Right ventricle myocardium inferior (tissue), 1 donor: ENCODE measurements at places on chromosomes 2 and 18.

- no peak for DNase-seq
These were observed 56.4 kb downstream of the MAP4K4 start for GRCh38 chr2:101753720-101754490.

DNA sequence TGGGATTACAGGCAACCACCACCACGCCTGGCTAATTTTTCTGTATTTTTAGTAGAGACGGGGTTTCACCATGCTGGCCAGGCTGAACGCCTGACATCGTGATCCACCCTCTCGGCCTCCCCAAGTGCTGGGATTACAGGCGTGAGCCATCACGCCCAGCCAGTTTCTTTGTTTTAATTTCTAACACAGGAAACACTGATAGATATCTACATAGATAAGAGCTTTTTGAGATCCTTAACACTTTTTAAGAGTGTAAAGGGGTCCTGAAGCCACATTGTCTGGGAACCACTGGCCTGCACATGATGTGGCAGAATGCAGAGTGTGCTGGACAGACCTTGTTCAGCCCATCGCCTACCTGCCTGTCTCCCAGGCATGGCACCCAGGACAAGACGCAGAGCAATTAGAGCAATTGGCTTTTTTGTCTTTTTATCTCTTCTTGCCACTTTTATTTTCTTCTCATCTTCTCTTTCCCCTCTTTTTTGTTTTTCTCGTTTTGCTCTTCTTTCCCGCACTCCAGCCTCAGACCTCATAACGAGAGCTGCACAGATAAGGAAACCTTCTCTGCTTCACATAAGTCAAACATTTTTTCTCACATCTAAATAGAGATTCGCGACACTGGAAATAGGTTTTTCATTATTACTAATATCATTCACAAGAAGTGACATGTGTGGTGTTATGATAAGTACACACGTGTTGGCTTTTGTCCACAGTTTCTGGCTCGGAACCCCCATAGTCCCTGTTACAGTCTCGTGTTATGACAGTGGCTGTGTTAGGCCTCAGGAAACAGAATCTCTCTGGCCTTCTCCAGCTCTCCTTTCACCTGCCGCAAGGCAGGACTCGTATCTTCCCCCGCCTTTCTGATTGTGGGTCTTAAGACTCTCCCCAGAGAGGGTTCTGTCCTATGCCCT lies 25.2 kb upstream of the GPR55 start:
- no peak for DNase-seq

DNA sequence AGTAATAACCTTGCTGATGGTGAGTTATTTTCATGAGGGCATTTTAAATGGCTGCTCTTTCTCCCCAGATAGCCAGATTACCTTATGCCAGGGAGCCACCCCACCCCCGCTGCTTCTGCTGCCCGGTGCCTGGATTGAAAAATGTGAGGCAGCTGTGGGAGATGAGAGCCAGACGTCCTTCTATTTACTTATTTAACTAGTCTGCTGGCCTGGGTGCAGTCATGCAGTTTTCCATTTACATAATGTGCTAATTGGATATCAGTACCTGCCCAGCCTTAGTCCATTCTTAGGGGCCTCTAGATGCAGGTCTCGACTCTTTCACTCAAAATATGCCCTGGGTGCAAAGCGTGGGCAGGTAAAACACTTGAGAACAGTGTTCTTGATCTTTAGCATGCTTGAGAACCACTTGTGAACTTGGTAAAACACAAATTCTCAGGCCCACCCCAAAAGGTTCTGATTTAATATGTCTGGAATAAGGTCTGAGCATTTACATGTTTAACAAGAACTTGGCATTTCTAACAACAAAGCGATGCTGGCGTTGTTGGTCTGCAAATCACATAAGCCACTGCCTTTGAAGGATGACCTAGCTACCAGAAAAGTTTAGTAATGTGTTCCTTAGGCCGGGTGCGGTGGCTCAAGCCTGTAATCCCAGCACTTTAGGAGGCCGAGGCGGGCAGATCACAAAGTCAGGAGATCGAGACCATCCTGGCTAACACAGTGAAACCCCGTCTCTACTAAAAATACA lies 154.3 kb downstream of the NRP2 start:
- no peak for DNase-seq

DNA sequence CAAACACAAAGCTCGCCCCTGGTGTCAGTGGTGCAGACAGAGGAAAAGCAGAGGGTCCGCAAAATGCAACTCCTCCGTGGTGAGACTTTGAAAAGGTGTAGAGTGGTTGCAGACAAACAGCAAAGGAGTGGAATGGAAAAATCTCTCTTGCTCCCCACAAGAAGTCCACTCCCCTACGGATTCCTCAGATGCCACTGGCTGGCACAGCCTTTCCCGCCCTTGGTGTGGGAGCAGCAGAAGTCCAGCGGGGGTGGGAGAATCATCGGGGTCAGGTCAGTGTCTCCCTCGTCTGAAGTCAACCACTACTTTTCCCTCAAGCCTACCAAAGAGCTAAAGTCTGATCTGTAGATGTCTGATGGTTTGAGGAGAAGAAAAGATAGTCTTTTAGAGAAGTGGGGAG lies 22.3 kb upstream of the B3GNT7 start:
- peak; percentile 47 for DNase-seq

DNA sequence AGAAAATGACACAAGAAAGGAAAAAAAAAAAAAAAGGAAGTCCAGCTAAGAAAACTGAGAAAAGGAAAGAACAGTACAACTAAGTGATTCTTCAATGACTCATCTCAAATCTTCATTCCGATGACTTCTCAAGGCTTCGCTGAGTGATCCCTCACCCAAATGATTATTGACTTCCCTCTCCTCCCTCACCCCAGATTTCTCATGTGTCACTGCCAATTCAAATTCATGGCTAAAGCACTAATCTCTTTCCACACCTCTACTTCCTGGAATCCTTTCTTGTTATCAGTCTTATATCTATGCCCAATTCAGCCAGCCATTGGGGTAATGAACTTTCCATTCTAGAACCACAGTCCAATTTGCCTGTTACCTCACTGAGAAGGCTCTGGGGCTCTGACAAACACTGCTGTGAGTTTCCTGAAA lies 7.2 kb upstream of the ABCB11 start:
- DNase-seq, result no peak

- no peak for DNase-seq
These were observed 41.2 kb downstream of the ASAP2 start for GRCh38 chr2:9247786-9248185.

GRCh38 chr18:12041561-12041960 lies 52.1 kb upstream of the ANKRD62 start:
- no peak for DNase-seq

GRCh38 chr18:43534511-43534910 lies 257.2 kb upstream of the SYT4 start:
- DNase-seq, result no peak

- DNase-seq, result no peak
These were observed 44.7 kb upstream of the GAREM2 start for GRCh38 chr2:26128176-26128575.

DNA sequence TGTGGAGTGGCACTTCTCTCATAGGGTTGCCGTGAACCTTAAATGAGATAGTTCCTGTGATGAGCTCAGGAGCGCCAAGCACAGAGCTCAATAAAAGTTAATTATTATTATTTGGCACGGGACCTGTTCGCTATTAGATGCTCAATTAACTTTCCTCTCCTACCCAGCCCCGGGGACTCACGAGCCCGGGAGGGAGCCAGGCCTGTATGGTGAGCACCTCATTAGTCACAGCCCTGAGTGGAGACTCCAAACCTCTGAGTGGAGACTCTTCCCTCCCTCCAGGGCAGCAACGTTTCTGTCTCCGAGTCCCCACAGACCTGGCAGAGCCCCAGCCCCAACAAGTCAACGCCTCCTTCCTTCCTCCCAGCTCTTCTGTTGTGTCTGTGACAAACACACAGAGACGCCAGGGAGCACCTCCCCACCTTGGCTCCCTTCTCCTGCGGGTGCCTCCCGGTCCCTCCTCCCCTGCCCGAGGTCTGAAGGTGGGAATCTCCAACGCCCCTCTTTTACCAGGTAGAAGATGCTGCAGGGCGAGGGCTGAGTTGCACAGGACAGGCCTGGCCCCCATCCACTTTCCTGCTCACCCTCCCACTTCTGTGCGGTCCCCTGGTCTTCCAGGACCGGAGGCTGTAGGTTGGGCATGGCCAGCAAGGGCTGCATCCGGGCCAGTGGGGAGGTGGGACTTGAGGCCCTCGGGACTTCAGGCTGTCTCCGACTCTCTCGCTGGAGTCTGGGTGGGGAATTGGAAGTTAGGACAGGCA lies 52.7 kb upstream of the ODC1 start:
- no peak for DNase-seq

- no peak for DNase-seq
These were observed 89.4 kb downstream of the HDAC4 start for GRCh38 chr2:239311132-239312040.

DNA sequence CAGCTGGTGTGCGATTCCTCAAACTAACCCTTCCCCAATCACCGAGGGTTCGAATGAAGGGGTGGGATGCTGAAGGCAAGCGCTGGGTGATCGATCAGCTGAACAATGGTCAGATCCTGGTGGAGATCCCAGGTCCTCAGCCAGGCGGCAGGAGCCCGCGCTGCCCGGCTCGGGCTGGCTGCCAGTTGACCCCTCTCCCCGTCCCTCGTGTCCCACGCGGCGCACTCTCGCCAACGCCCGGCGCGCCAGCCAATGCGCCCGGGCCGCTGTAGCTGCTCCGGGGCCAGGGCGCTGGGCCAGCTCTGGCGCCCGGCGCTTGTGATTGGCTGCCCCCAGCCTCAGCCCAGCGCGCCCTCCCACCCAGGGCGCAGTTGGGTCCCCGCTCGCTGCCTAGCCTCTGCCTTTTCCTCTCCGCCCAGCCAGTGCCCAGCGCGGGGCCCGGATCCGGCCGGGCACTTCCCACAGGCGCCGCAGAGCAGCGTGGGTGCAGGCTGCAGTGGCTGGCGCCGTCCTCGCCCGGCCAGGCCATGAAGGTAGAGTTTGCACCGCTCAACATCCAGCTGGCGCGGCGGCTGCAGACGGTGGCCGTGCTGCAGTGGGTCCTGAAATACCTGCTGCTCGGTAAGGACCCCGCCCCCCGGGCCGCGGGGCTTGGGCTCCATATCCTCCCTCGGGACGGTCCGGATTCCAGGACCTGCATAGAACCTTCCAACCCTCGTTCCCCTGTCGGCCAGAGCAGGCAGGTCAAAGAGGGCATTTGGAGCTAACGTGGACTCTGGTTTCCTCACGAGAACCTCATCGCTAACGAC lies at the start of gene MOGAT1:
MOGAT1 (plus strand) TSS at position 400 of the 809 bp plus-strand sequence; CDS start at position 528, 128 bp downstream.
- DNase-seq, result peak; percentile 81

- DNase-seq, result no peak
These were observed 149.3 kb upstream of the ALPP start for GRCh38 chr2:232228971-232229894.

GRCh38 chr2:221380686-221381085 lies 191.4 kb downstream of the EPHA4 start:
- DNase-seq, result no peak

GRCh38 chr2:73920577-73921545 lies 5.8 kb upstream of the DGUOK start:
- peak; percentile 76 for DNase-seq
